ENCODE measurements at places on chromosomes 2 and 18.

DNA sequence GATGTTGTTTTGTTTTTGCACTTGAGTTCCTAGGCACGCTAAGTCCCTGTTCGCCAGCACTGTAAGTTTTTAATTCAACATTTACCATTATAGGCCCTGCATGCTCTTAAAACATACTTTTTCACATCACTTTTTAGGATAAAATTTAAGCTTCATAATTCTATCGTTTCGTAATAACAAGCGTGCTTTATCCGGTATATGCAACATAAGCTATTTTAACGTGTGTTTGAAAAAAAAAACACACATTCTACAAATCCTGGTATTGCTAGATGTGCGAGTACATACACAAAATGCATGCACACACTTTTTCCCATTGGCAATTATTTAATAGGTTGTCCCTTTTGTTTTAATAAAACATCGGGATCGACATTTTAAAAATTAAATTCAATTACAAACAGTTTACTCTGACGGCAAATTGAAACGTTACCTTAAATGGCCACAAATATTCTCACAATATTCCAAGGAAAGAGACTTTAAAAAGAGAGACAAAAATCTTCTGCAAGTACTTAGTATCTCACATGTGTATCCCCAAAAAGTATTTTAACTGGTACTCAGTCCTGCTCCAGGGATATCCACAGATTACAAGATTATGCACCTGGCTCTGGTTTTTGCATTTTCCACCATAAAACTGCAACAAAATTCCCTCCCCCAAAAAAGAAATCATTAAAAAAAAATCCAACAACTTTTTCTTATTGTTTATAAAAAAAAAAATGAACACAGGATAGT is 1.0 kb upstream of the TCF4 start:
- peak overlapping the region; percentile 20 for H3K27ac ChIP-seq
- H3K4me3 ChIP-seq: peak overlapping the region; percentile 79
- no peaks in the 10 kb centered on the region for H3K27me3 ChIP-seq
- no peaks in the 10 kb centered on the region for H3K36me3 ChIP-seq
- DNase-seq: no peak

DNA sequence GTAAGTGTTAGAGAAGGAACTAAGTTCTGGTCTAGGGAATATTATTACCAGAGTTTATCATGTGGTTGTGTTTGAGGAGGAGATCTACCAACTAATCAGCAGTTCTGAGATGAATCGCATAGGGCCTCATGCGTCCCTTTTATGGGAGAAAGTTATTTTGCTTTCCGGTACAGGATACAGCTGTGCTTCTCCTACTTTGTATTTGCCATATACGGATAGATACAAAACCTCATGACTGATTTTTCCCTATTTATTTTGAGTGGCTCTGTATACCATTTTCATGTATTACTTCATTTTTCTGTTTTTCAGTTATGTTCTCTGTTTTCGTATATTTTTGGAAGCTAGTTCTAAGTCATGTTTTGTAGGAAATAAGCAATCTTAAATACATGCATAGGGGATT is 66.8 kb downstream of the ACSL3 start:
- DNase-seq: peak; percentile 29
- no peaks in the 10 kb centered on the region for H3K27me3 ChIP-seq
- no peak overlapping the region for H3K27ac ChIP-seq
- H3K36me3 ChIP-seq: peaks cover 11% of the 10 kb centered on the region
- H3K4me1 ChIP-seq: no peaks in the 10 kb centered on the region

- H3K4me1 ChIP-seq: no peaks in the 10 kb centered on the region
- H3K27me3 ChIP-seq: no peaks in the 10 kb centered on the region
- no peaks in the 10 kb centered on the region for H3K36me3 ChIP-seq
- DNase-seq: peak; percentile 39
Observed at GRCh38 chr2:239586651-239587310, 186.0 kb upstream of the HDAC4 start.

- H3K27ac ChIP-seq: no peak overlapping the region
- no peak overlapping the region for H3K4me3 ChIP-seq
- H3K27me3 ChIP-seq: no peaks in the 10 kb centered on the region
- peaks cover 3% of the 10 kb centered on the region for H3K36me3 ChIP-seq
- no peak for DNase-seq
Observed at GRCh38 chr2:239105234-239105633, 257.3 kb downstream of the TWIST2 start.

GRCh38 chr18:41940506-41941215 is 14.4 kb upstream of the PIK3C3 start:
- no peaks in the 10 kb centered on the region for H3K27me3 ChIP-seq
- H3K4me3 ChIP-seq: no peak overlapping the region
- H3K36me3 ChIP-seq: no peaks in the 10 kb centered on the region
- no peak for DNase-seq
- no peaks in the 10 kb centered on the region for H3K4me1 ChIP-seq

DNA sequence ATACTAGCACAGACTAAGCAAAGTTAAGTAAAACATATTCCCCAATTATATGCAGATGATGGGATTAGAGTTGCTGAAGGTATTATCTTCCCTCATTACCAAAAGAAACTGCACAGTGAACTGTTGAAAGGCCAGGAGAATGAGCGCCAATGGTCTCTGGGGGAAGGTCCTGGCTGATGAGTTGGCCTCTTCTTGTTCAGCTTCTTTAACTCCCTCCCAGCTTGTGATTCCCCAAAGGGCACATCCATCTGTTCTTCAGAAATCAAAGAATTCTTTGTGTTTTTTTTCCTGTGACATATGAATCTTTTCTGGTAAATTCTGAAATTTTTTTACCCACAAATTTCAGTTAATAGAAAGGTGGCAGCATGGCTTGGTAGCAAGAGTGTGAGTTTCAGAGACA is 667.6 kb downstream of the CNTNAP5 start:
- H3K27ac ChIP-seq: no peak overlapping the region
- no peaks in the 10 kb centered on the region for H3K4me1 ChIP-seq
- no peak for DNase-seq
- no peak overlapping the region for H3K4me3 ChIP-seq
- no peaks in the 10 kb centered on the region for H3K36me3 ChIP-seq

- H3K4me3 ChIP-seq: no peak overlapping the region
- no peaks in the 10 kb centered on the region for H3K27me3 ChIP-seq
- H3K36me3 ChIP-seq: no peaks in the 10 kb centered on the region
- peak; percentile 75 for DNase-seq
- H3K4me1 ChIP-seq: no peaks in the 10 kb centered on the region
- H3K27ac ChIP-seq: no peak overlapping the region
Observed at GRCh38 chr18:12391487-12392165, 14.6 kb upstream of the AFG3L2 start.

- peaks cover 14% of the 10 kb centered on the region for H3K36me3 ChIP-seq
- no peaks in the 10 kb centered on the region for H3K4me1 ChIP-seq
- no peak overlapping the region for H3K4me3 ChIP-seq
- H3K27me3 ChIP-seq: no peaks in the 10 kb centered on the region
- H3K27ac ChIP-seq: no peak overlapping the region
Observed at GRCh38 chr2:121510857-121511256, 19.8 kb upstream of the RNU4ATAC start.

- peaks cover 6% of the 10 kb centered on the region for H3K4me1 ChIP-seq
- no peaks in the 10 kb centered on the region for H3K27me3 ChIP-seq
Observed at GRCh38 chr2:127398239-127398590, 10.4 kb upstream of the MAP3K2 start.

- no peaks in the 10 kb centered on the region for H3K36me3 ChIP-seq
- H3K27ac ChIP-seq: no peak overlapping the region
- H3K27me3 ChIP-seq: no peaks in the 10 kb centered on the region
- no peak for DNase-seq
- H3K4me1 ChIP-seq: peaks cover 19% of the 10 kb centered on the region
Observed at GRCh38 chr2:85181134-85181631, 48.0 kb downstream of the TCF7L1 start.

DNA sequence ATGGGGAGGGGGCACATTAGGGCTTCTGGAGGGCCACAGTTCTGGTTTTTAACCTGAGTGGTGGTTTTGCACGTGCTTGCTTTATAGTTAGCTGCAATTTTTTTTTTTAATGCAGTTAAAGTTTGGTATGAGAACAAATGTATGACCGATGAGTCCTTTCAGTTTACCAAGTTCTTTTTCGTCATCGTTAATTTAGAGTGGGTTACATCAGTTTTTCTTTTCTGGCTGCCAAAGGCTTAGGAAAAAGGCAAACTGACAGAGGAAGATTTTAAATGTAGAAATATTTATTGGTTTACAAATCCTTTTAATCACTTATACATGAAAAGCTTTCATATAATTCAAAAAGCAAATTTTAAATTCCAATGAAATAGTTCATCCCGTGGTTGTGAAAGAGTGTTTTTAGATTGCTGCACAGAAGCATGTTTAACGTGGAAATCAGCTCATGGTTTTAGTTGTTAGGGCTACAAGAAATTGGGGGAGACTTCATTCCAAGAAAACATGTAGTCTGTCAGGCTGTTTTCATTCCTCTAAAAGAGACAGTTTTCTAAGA is 82.9 kb downstream of the MSH2 start:
- H3K36me3 ChIP-seq: no peaks in the 10 kb centered on the region
- no peak for DNase-seq
- no peak overlapping the region for H3K27ac ChIP-seq

DNA sequence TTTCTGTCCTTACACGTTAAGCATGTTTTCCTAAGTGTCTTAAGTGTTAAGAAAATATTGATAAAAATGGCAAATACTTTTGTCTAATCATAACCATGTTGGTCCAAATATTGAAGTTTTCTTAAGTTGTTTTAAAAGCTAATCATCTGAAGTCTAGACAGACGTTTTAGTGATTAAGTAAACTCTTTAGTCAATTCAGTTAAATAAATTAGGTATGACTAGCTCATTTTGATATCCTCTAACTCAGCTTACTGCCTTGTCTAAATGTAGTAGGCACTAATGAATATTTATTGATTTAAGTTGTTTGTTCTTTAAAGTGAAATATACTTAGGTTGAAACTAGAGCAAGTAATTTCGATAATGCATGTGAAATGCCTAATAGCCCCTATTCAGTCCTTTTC is 471.8 kb upstream of the CHST9 start:
- no peaks in the 10 kb centered on the region for H3K27me3 ChIP-seq
- no peak for DNase-seq
- H3K4me3 ChIP-seq: no peak overlapping the region
- no peaks in the 10 kb centered on the region for H3K4me1 ChIP-seq

DNA sequence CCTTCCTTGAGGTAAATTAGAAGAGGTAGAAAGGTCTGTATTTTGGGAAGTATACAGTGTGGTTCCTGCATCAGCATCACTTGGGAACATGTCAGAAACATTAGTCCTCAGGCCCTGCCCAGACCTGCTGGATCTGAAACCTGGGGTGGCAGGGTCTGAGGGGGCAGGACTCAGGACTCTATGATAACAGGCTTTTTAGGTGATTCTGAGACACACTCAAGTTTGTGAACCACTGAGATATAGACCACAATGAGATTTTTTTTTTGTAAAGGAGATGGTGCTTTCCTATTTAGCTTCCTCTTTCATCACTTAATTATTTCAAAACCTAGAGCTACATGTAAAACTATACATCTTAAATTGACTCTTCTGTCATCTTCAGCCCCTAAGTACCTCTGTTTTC is 262.7 kb upstream of the SPOPL start:
- H3K4me1 ChIP-seq: no peaks in the 10 kb centered on the region
- H3K4me3 ChIP-seq: no peak overlapping the region
- H3K27me3 ChIP-seq: no peaks in the 10 kb centered on the region
- no peak for DNase-seq
- no peak overlapping the region for H3K27ac ChIP-seq
- H3K36me3 ChIP-seq: no peaks in the 10 kb centered on the region

GRCh38 chr2:121121661-121122060 is 163.3 kb downstream of the TFCP2L1 start:
- peaks cover 2% of the 10 kb centered on the region for H3K4me1 ChIP-seq
- H3K27me3 ChIP-seq: no peaks in the 10 kb centered on the region
- H3K36me3 ChIP-seq: no peaks in the 10 kb centered on the region
- no peak for DNase-seq
- no peak overlapping the region for H3K27ac ChIP-seq

DNA sequence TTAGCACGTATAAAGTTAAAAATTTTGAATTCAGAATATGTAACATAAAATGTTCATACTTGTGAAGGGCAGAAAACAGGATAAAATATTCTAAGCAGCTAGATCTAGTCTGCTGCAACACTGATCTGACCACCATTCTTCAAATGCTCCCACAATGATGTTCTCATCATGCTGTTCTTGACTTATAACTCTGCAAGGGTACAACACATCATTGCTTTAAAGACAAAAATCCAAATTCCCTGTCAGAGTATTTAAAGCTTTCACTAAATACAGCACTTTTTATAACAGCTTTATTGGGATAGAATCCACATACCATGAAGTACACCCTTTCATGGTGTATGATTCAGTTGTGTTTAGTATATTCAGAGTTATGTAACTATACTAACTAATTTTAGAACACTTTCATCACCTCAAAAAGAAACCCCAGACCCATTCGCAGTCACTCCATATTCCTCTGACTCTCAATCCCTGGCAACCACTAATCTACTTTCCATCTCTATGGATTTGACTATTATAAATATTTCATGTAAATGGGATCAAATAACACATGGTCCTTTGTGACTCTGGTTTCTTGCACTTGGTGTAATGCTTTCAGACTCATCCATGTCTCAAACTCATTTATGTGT is 56.4 kb downstream of the MAP4K3 start:
- no peaks in the 10 kb centered on the region for H3K36me3 ChIP-seq
- H3K4me3 ChIP-seq: no peak overlapping the region
- no peak for DNase-seq
- H3K4me1 ChIP-seq: peaks cover 15% of the 10 kb centered on the region
- peak overlapping the region; percentile 40 for H3K27ac ChIP-seq
- H3K27me3 ChIP-seq: no peaks in the 10 kb centered on the region

- no peaks in the 10 kb centered on the region for H3K36me3 ChIP-seq
- no peak overlapping the region for H3K4me3 ChIP-seq
- H3K27ac ChIP-seq: no peak overlapping the region
- H3K27me3 ChIP-seq: no peaks in the 10 kb centered on the region
Observed at GRCh38 chr18:23151414-23152099, 16.3 kb downstream of the CABLES1 start.

DNA sequence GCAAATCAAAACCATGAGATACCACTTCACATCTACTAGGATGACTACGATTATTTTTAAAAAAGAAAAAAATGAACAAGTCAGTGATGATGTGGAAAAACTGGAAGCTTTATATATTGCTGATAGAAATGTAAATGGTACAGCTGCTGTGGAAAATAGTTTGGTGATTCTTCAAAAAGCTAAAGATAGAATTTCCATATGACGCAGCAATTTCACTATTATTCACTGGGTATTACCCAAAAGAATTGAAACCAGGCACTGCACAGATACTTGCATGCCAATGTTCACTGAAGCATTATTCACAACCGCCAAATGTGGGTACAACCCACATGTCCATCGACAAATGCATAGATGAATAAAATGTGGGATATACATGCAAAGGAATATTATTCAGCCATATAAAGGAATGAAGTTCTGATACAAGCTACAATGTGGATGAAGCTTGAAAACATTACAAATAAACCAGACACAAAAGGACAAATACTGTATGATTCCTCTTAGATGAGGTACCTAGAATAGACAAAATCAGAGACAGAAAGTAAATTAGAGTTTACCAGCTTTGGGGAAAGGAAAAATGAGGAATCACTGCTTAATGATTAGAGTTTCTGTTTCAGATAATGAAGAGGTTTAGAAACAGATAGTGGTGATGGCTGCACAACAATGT is 11.1 kb downstream of the RTTN start:
- no peaks in the 10 kb centered on the region for H3K4me1 ChIP-seq
- no peak overlapping the region for H3K4me3 ChIP-seq
- no peaks in the 10 kb centered on the region for H3K27me3 ChIP-seq
- no peak overlapping the region for H3K27ac ChIP-seq

GRCh38 chr18:59691996-59692395 is 5.2 kb downstream of the CCBE1 start:
- H3K4me3 ChIP-seq: no peak overlapping the region
- no peaks in the 10 kb centered on the region for H3K27me3 ChIP-seq
- no peaks in the 10 kb centered on the region for H3K36me3 ChIP-seq
- H3K4me1 ChIP-seq: no peaks in the 10 kb centered on the region
- no peak overlapping the region for H3K27ac ChIP-seq
- DNase-seq: no peak

GRCh38 chr2:8625399-8626300 is 56.2 kb upstream of the ID2 start:
- no peaks in the 10 kb centered on the region for H3K27me3 ChIP-seq
- no peak overlapping the region for H3K27ac ChIP-seq
- H3K4me3 ChIP-seq: no peak overlapping the region

Measured in kidney (tissue), 22 donors.